Stimulated activated CD8-positive, alpha-beta memory T cell treated with anti-CD3 and anti-CD28 coated beads, Interleukin-2, amount 100 ng/mL, for 48 hours (primary cell): ENCODE measurements at places on chromosomes 2 and 18.

GRCh38 chr18:48405978-48406377, 3.2 kb downstream of the ZBTB7C start:
- no peak for DNase-seq

DNA sequence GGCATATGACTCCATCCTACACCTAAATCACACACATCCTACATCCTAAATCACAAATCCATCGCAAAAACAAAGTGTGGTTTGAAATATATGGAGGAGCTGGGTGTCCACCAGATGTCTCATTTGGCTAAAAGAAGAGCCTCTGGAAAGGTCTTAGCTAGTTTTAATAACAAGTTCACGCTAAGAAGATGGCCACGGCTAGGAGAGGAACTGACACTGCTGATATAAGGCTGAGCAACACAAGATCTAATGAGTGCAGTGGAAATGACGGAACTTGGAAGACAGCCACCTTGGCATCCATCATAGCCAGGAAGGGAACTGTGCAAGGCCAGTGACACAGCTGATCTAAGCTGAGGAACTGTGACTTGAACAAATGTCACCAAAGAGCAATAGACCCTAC, 60.0 kb upstream of the AGAP1 start:
- no peak for DNase-seq

DNA sequence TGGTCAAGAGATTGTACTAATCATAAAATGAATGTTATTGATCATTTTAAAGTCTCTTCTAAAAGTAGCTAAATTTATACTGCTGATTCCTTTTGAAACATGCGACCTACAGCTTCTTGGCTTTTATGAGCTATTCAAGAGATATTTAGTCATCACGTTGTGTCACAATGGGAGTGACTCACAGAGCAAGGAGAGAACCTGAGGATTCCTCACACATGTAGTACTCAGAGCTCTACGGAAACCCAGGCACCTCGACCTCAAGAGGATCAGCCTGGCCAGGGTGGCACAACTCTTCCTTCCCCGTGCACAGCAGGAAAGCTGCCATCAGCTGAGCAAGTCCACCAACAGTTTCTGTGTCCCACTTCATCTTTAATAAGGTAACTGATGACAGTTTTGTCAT, at the start of gene DHRS9:
Gene DHRS9, plus strand, starts transcription at position 223 of the 400 bp plus-strand sequence. CDS start 12,019 bp downstream, outside the sequence.
- peak; percentile 18 for DNase-seq

DNA sequence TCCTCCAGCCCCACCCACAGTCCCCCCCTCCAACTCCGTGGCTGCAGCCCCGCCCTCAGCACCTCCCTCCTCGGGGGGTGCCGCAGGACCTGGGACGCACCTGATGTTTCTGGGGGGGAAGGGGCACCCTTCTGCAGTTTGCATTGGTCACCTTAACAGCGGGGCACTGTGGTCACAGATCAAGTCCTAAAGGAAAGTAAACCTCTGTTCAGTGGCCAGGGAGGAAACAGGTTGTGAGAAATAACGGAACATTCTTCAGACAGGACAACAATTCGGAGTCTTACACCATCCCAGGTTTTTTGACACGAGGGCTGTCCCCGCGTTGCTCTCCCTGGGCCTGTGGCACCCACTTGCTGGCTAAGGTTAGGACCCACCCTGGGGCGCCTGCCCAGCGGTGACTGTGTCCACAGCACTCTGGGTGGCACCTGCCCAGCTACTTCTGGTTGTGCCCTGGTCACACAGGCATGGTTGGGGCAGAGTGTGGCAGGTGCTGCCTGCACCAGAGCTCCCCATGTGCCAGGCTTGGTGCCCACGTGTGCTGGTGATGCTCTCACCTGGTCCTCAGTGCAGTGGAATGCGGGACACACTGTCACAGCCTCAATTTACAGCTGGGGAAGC, 93.5 kb upstream of the OTOS start:
- DNase-seq, result no peak

DNA sequence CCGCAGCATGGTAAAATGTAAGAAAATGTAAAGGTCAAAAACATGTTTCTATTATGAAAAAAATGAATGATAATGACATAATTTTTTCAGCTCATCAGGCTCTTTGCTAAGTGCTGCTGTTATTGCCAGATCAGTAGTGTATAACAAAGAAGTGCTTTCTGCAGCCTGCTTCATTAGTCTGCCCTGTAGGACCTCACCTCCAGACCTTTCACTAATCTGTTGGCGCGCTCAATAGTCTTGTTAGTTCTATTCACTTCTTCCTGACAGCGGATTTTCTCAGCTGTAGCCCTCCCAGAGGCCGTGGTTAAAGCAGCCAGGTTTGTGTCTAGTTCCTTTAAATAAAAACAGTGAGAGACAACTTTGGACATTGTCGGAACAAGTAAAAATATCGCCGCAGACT, 97.7 kb downstream of the CDCA7 start:
- no peak for DNase-seq

GRCh38 chr2:128607911-128608506, 289.3 kb upstream of the HS6ST1 start:
- no peak for DNase-seq

DNA sequence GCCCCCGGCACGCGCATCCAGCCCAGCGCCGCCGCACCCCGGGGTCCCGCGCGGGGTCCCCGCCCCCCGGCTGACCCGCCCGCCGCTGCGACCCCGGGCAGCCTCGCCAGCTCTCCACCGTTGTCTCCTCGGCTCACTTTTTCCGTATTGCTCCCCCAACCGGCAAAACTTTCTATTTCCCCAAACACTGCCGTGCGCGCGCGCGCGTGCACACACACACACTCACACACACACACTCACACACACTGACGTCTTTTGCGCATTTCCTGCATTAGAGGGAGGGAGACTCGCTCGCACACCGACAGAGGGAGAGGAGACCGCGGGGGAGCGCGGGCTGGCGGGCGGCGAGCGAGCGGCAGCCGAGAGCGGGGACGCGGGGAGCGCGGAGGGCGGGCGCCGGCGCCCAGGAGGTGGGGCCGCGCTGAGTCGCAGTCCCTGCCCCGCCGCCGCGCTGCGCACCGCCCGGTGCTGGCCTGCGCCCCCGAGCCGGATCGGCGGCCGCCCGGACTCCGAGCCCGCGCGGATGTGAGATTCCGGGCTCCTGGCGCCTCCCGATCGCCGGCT, 542 bp upstream of the PRKCE start:
- peak; percentile 84 for DNase-seq

DNA sequence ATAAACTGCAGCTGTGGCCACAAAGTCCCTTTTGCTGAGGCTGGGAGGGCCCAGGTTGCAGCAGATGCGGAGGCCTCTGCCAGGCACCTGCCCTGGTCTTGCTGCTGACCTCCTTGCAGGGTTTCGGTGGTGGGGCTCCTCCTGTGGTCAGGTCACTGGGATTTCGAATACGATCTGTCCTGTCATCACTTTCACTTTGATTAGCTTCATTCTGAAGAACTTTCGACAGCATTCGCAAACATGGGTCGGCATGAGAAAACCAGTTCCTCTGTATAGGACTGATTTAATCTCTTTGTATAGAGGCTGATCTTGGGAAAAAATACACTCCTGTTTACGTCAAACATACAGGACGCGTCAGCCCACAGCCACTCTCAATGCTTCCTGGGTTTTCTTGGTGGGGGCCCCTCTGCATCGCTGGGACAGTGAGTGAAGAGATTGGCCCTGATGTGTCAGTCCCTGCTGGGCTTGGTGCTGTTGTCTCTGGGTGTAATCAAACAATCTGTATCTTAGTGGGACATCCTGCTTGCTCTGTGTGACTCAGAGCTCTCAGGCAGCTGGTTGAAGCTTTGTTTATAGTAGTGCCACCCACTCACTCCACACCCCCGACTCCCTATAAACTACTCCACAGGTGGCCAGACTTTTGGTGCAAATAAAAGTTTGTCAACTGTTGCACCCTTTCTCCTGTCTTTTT, 209.4 kb upstream of the CXCR4 start:
- DNase-seq, result no peak

- peak; percentile 26 for DNase-seq
Measured at GRCh38 chr18:5238371-5238976, 41.4 kb upstream of the AKAIN1 start.

DNA sequence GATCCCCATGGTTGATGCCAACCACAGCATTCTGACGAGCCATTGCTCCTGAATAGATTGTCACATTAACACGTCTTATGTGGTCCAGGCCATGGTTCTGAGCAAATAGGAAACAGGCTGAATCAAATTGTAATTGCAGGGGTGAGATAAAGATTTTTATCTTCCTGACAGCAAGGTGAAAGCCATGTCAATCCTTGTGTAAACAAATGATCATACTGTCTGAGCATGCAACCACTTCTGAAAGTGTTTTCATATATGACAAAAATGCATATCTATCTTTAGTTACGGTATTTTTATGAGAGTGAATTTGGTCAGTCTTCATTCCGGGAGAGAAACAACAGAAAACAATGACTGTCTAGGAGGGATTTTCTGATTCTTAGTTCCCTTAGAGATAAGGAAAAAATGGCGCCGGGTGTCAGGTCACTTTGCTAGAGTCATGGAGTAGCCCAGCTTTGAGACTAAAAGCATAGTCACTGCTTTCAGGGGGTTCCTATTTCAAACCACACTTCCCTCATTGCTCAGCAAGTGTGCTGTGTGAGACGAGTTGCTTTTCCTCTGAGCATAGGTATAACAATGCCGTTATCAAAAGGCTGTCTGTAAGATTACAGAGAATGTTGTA, 958.9 kb downstream of the DCDC2C start:
- DNase-seq, result no peak

DNA sequence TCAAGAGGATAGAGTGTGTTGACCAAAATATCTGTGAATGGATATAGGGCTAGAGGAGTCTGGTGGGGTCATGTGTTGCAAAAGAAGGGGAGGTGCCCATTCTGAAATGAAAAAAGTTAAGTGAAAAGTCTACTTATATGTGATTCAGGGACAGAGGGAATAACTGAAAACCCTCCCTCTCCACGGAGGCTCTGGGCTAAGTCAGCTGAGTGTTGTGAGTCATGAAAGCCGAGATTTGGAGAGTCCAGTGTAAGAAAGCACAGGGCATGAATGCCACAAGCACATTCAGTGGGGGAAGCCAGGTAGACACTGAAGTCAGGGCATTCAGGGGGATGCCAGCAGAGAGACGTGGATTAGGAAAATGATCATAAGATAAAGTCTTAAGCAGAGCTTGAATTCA, 871.9 kb downstream of the TSN start:
- DNase-seq, result no peak

- DNase-seq, result no peak
Measured at GRCh38 chr2:65396348-65397026, 35.9 kb downstream of the SPRED2 start.

DNA sequence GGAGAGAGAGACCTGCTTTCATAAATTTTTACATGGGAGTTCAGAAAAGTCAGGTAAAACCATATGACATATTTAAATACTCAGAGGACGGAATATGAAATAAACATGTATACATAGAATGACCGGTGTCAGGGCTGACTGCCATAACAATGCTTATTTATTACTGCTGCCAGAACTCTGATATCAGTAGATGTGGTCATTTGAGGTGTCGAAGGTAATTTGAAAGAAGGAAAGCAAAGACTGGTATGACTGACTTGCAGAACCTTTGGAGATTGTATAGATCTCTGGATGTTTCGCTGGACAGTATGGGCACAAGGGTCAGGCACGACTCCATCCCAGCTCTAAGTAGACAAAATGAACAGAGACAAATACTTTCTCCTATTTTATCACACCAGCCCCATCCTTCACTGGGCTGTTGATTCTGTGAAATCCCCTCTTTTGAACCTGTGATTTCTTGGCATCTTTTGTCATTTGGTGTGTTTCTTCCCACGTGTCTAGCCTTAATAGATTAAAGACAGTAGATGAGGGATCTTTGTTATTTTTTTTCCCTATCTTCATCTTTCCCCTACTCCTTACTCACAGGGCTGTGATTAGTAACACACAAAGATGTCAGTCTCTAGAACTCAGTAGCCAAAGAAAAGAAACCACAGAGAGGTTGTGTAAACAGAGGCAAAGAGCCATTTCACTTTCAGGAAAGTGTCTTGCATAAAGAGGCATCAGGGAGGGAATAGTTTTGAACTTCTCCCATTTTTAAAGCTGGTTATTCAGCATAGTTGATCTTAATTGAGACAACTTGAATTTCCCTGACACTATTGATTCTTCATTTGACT, 61.6 kb downstream of the ICOS start:
- no peak for DNase-seq

- DNase-seq, result no peak
Measured at GRCh38 chr2:179446476-179447141, 182.0 kb upstream of the SESTD1 start.

DNA sequence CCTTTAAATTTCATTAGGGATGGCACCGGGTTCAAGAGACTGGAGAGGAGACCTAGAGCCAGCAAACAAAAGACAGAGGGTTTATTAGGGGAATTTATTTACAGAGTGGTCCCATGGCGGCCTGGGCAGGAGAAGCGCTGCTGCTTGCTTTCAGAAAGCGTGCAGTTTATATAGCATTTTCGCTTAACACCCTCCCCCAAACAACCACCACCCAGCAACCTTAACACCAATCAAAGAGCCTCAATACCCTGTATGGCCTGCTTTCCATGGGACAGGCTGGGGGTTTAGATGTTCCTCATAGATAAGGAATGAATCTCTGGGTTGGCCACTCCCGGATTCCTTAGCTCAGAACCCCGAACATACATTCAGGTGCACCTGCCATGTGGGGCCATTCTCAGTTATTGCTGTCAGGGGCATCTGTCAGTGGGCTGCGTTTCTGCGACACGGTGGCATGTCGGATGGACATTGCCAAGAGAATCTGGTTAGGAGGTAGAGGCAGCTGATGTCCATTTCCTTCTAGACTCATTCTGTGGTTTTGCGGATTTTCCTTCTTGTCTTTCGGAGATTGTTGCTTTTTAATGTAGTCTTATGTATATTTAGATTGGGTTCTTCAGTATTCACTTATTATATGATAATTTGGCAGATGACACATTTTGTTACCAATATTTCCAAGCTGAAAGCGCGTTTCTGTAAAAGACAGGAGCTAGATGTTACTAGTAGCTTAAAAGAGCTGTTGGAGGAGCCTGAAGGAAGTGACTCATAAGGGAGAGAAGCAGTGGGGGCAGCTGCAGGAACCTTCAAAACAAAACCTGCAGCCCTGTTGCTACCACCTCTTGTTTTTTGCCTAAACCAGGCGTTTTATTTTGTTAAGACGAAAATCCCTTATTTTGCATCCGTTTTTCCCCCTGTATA, 7.2 kb downstream of the AGAP1 start:
- no peak for DNase-seq

GRCh38 chr2:222613715-222614331, 42.1 kb downstream of the FARSB start:
- DNase-seq, result no peak

DNA sequence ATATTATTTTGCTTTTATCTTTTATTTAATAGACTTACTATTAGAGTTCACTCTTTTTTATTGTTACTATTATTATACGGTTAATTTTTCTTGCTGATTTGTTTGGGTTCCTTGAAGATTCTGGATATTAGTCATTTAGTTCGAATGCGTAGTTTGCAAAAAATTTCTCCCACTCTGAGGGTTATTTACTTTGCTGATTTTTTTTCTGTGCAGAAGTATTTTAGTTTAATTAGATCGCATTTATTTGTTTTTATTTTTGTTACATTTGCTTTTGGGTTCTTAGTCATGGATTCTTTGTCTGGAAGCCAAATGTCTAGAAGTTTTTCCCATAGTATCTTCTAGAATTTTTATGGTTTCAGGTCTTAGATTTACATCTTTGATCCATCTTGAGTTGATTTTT, 585.2 kb downstream of the CPS1 start:
- no peak for DNase-seq

- no peak for DNase-seq
Measured at GRCh38 chr18:10122988-10123950, 209.5 kb downstream of the VAPA start.

GRCh38 chr18:45066886-45067285, 386.2 kb downstream of the SETBP1 start:
- no peak for DNase-seq
